Stimulated activated CD8-positive, alpha-beta memory T cell treated with anti-CD3 and anti-CD28 coated beads, Interleukin-15, amount 100 ng/mL, for 4 hours (primary cell): ENCODE measurements at places on chromosomes 12 and 14.

DNA sequence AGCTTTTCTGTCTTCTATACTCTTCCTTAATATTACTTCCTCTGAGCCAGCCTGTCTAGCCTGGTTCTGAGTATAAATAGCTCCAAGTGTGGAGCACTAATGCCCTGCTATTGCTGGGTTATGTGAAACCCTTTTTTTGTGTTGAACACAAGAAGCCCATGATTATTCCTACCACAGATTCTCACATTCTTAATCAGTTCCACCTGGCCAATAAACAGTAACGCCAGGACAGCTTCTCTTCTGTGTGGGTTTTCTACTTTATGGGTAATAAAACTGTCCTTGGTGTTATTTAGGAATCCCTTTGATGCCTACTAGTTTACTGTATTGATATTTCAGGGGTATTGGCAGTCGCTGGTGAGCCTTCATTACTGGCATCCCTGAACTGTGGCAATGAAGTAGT is 48.9 kb upstream of the LRIG3 start:
- no peak for DNase-seq

DNA sequence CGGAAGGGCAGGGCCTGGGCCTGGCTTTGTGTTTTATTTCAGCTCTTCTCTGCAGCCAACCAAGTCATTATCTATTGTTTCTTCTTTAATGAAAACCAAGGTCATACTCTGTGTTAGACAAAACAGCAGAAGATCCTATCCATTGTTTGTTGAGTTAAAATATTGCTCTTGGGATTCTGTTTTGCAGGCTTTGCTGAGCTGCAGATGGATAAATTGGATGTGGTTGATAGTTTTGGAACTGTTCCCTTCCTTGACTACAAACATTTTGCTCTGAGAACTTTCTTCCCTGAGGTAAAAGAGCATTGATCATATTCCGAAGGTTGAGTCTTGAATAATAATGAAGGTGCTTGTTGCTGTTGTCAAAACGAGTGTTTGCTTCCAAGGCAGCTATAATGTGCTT is 106.6 kb downstream of the PLXNC1 start:
- no peak for DNase-seq

DNA sequence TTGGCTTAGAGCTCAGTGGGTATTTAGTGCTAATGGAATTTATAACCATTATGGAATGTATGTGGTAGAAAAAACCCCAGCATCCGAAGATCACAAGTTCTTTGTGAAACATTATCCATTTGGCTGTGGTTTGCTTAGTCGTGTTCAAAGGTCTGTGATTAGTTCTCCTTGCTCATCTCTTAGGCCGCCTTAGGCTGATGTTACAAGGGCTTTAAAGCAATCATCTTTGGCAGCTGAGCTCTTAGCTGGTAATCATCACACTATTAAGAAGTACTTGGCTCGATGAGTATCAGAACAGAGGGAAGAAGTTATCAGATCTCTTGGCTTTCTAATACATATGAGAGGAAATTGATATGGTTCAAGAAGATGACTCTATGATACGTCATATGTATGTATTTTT is 124.1 kb upstream of the E2F7 start:
- DNase-seq, result no peak

DNA sequence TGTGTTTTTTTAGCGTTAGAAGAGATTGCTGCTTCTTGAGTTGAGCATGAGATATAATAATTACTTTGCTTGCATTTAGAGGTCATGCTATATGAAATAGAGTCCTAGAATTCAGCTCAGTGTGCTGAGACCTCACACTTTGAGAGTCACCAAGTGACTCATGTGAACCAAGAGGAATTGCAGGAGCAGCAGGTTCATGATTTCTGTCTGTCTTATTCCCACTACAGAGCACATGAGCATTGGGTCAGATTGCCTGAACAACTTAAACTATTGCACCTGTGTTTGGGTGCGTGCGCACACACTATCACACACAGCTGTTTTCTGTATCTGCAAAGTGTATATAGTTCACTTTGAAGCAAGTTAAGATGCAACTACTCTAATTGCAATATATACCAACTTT is 109.3 kb downstream of the FGD4 start:
- DNase-seq, result no peak

DNA sequence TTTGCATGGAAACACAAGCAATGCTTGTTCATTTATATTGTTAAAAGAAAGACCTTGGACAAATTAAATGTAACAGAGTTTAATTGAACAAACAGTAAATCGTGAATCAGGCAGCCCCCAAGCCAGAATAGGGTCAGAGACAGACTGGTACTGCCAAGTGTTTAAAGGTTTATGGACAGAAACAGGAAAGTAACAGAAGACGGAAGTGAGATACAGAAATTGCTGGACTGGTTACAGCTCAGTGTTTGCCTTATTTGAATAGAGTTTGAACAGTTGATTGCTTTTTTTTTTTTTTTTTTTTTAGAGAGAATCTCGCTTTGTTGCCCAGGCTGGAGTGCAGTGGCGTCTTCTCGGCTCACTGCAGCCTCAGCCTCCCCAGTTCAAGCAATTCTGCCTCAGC is 50.3 kb downstream of the DAO start:
- DNase-seq, result no peak

DNA sequence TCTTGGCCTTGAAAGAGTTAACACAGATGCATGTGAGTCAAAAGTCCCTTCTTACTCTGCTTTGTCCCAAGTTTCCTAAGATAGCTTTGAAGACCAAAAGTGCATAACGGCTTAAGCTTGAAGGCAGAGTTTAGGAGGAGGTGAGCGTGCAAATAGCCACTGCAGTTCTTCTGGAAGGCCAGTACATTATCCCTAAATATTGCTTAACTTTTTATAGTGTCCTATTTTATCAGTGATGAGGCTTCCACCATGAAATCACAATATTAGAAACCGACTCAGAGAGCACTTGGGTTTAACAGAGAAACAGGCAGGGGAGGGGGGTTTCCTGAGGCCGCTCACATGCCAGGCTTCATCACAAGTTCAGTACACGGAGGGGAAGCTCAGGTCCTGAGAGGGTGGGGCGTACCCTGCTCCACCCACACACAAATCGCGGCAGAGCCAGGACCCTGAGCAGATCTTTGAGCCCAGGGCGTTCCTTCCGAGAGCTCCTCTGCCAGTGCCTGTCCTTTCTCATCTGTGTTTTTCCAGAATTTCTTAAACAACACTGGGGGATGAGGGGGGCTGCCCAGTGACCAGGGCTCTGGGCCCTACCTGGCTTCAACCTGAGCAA is 26.8 kb upstream of the BDKRB2 start:
- no peak for DNase-seq

DNA sequence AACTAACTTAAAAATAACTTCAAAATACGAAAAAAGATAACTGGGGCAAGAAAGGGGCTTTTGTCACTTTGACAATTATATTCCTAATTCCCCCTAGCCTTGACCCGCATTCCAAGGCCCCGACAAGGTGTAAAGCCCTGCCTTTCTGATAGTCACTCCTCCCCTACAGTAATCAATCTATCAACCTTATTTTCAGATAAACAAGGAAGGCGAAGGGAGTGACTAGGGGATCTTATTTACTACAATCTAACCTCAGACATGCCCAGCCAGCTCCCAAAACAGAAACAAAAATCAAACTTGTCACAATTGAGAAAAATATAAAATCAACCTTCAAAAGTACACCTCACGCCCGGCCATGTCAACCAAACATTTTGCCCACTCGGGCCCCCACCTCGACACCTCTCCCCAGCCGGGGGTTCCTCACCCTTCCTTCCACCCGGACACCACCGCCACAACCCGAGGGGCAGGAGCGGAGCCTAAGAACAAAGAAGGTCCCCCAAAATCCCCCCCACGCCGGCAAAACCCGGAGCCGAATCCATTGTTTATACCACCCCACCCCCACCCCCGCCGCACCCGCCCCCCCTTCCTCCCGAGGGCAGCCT is 562 bp downstream of the ZFYVE1 start:
- no peak for DNase-seq

DNA sequence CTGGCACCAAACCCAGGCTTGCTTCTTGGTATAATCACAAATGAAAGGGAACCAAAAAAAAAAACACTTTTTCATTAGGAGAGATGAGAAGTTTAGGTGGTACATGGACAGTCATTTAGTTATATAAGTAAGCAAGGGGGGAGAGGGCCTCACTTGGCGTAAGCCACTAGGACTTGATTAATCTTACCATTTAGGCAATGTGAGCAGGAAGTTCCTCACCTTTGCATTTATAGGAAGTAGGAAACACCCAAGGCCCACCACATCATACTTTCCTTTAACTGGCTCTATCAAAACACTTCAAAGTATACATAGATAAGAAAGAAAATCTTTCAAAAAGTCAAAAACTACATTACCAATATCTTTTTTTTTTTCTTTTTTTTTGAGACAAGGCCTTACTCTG is 6.7 kb upstream of the RPS6KA5 start:
- no peak for DNase-seq

GRCh38 chr14:100106250-100107112 is 41.3 kb downstream of the EVL start:
- no peak for DNase-seq

GRCh38 chr12:40261937-40262336 is 37.1 kb downstream of the LRRK2 start:
- DNase-seq, result no peak

GRCh38 chr12:45477526-45477925 is 252.0 kb upstream of the ARID2 start:
- DNase-seq, result no peak

GRCh38 chr14:101408077-101408831 is 153.0 kb upstream of the DIO3 start:
- no peak for DNase-seq

- no peak for DNase-seq
These were observed 578 bp downstream of the PPP1R13B start for GRCh38 chr14:103846543-103847450.

- DNase-seq, result no peak
These were observed 108.6 kb upstream of the CCDC196 start for GRCh38 chr14:66377574-66377973.

DNA sequence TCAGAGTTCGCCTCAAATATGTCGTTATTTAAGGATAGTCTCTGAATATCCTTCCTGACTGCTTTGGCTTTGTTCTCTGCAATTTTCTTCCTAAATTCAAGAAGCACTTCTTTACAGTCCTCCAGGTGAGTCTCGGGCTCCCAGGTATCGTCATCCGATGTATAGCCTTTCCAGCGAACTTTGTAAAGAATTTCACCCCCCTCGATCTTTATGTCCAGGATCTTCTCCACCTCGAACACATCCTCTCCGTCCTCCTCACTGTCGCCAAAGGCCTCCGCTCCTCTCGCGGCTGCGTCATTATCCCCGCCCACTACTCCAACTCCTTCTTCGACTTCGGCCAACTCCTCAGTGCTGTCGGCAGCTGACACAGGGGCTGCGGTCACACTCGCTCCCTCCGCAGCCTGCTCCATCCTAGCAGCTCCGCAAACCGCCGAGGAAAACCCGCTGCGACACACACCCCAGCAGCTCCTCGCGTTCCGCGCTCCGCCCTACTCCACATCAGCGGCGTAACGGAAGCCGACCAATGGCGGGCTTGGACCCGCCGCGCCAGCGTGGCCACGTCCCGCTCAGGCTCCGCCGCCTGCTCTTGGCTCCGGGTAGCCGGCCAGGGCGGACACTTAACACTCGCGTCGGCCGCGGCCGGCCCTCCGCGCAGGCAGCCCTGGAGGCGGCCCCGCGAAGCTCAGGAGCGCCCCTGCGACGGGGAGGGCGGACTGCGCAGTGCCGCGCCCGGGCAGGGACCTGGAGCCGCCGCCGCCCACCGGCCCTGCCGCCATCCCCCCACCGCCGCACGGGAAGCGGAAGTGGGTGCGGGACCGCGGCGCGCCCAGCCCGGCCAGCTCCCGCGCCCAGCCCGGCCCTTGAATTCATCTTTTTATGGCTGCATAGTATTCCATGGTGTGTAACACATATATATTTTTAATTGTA is 4.1 kb downstream of the CD163L1 start:
- DNase-seq, result peak; percentile 13

DNA sequence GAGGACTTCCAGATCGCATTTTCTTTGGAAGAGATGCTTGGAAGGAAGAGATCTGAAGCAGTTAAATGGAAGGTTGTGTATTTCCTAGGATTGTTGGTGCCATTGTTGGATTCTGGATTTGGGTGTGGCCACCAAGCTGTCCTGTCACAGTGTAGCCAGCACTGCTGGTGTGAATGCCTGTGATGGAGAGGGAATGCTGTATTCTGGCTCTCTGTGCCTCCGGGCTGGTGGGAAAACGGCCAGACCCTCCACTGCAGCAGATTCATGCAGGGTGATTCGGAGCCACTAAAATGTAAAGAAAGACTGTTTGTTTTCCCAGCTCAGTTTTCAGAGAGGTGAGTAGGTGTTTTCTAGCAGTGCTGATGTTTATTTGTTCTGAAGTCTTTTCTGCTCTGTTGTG is 30.7 kb upstream of the MANSC4 start:
- no peak for DNase-seq

- DNase-seq, result no peak
These were observed 2.0 kb upstream of the KRT75 start for GRCh38 chr12:52436000-52436827.

DNA sequence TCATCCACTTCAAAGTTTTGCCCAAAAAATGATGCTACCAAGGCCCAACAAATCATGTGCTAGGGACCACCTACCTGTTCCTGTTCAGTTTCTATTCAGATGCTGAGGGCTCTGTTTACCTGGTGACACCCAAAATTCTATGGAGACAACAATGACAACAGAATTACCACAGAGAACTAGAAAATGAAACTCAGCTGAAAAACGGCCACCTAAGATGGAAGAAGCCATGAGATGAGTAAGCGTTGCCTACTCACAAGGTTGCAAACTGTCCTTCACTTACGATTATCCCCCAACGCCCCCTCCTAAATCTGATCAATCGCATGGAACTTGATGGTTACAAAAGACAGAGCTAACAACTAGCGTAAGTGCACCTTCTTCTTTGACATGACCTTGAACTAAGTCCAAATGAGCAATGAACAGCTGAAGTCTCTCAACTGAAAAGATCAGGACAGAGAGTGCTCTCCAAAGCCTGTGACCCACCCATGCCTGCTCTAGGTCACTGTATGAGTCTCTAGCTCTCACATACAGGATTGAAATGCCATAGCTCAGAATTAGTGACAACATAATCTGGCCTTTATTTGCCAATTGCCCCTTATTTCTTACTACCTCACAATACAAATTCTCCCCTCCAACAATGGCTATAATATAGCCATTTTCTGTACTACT is at the start of gene RNASE11:
Gene RNASE11, minus strand, starts transcription at position 513 of the 666 bp plus-strand sequence.
- no peak for DNase-seq

DNA sequence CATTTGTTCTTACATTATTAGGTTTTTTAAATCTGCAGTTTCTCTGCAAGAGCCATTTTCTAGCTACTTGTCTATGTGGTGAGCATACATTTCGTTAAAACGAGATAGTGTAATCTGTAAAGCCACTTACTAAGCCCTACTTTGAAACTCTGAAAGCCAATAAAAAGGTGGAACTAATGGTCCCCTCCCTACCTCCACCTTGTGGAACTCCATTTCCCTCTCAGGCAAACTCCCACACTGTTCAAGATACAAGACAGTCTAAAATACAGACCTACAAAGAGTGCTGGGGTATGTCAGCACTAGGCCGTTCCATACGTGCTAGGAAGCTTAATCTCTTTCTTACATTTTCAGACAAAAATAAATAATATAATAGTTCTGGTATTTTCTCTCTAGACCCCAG is 74.1 kb downstream of the DUSP6 start:
- no peak for DNase-seq

DNA sequence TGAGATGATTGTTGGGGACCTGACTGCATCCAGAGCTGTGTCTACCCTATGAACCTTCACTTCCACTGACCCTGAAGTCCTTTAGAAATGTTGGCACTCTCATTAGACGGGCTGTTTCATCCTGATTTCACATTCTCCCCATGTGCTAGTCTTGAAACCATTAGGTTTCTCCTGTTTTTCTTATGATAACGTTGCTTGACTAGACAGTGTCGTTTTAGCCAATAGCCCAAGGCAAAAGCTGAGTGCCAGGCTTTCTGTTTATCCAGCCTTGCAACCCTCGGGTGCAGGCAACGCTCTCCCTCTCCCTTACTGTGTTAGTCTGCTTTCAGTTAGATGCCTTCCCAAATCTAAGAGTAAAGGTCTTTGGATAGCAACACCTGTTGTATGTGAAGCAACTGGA is 30.1 kb downstream of the DACT1 start:
- DNase-seq, result no peak
